ENCODE measurements at places on chromosomes 3 and 15. TPM values are rescaled to one million over a fixed set of nuclear protein-coding genes. Genes with fewer than 3 reads are reported as not detected.

GOLGA8G gene
- not detected for total RNA-seq

PLXND1 gene
- total RNA-seq: 5.7 TPM

B3GALNT1 gene
- 1.7 TPM for total RNA-seq

CLDN18 gene
- not detected for total RNA-seq

ZKSCAN7 gene
- total RNA-seq: 2.4 TPM

KCNMB3 gene
- total RNA-seq: 0.55 TPM

COL7A1 gene
- 3.2 TPM for total RNA-seq

TMEM87A gene
- total RNA-seq: 35.9 TPM

RHCG gene
- not detected for total RNA-seq

ZPLD1 gene
- not detected for total RNA-seq

AMIGO3 gene
- total RNA-seq: not detected
